Upper lobe of right lung (tissue), 1 donor: ENCODE measurements at places on chromosomes 12 and 14. TPM values are rescaled to one million over a fixed set of nuclear protein-coding genes. Genes with fewer than 3 reads are reported as not detected.

GRCh38 chr12:104219908-104220404 is 4.4 kb downstream of the TXNRD1 start:
- no peak overlapping the region for H3K4me3 ChIP-seq
- no peaks in the 10 kb centered on the region for H3K27me3 ChIP-seq
- H3K4me1 ChIP-seq, result peaks cover 32% of the 10 kb centered on the region
- H3K27ac ChIP-seq, result peak overlapping the region; percentile 69
- H3K36me3 ChIP-seq, result no peaks in the 10 kb centered on the region
- DNase-seq, result no peak

DNA sequence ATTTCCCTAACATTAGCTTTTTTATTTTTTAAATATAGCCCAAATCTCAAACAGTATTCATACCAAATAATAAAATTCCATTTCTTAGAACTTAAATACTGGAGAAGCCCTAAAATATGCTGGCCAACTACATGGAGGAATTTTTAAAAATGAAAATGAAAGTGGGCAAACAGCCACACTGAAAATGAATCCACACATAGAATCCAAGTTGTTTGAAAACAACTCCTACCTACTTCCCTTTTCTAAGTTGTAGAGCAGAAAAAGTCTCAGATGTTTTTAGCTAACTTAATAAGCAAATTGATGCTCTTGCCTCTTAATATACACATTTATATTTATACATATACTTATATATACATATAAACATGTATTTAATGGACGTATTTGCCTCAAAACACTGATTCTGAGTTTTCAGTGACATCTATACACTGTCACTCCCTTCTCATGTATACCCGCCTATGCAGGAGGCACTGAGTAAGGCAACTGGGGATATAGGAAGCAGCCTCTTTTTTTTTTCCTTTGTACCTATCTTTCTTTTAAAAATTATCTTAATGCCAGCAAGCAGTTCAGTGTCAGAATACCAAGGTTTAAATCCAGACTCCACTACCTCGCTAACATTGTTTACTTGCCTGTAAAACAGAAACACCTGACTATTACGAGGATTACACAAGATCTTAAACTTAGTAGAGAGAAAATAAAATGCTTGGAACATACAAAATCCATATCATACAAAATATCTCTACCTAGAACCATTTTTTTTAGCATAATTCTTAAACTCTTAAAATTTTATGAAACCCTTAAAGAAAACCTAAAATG is 13.3 kb downstream of the DICER1 start:
- no peaks in the 10 kb centered on the region for H3K27me3 ChIP-seq
- H3K36me3 ChIP-seq, result no peaks in the 10 kb centered on the region
- no peak for DNase-seq
- peaks cover 67% of the 10 kb centered on the region for H3K4me1 ChIP-seq
- H3K27ac ChIP-seq, result peak overlapping the region; percentile 45

- H3K4me3 ChIP-seq, result peak overlapping the region; percentile 67
- no peaks in the 10 kb centered on the region for H3K27me3 ChIP-seq
- H3K27ac ChIP-seq, result peak overlapping the region; percentile 81
- no peak for DNase-seq
- H3K4me1 ChIP-seq, result peaks cover 3% of the 10 kb centered on the region
Measured at GRCh38 chr12:81078469-81079196, 754 bp downstream of the ACSS3 start.

- no peak overlapping the region for H3K4me3 ChIP-seq
- H3K36me3 ChIP-seq, result no peaks in the 10 kb centered on the region
- DNase-seq, result no peak
Measured at GRCh38 chr14:75551021-75551420, 27.4 kb upstream of the FLVCR2 start.

The ACOT6 gene
- not detected for total RNA-seq

- no peak overlapping the region for H3K4me3 ChIP-seq
- H3K27me3 ChIP-seq, result no peaks in the 10 kb centered on the region
- no peaks in the 10 kb centered on the region for H3K36me3 ChIP-seq
- DNase-seq, result no peak
- H3K4me1 ChIP-seq, result no peaks in the 10 kb centered on the region
- H3K27ac ChIP-seq, result no peak overlapping the region
Measured at GRCh38 chr14:23381871-23382270, 5.0 kb downstream of the CMTM5 start.

GRCh38 chr14:92259613-92260357 is 63.2 kb upstream of the SLC24A4 start:
- peaks cover 5% of the 10 kb centered on the region for H3K4me1 ChIP-seq
- H3K36me3 ChIP-seq, result no peaks in the 10 kb centered on the region
- no peak overlapping the region for H3K27ac ChIP-seq
- no peak for DNase-seq
- H3K27me3 ChIP-seq, result peaks cover 23% of the 10 kb centered on the region

The BDKRB2 gene
- total RNA-seq, result 1.5 TPM

DNA sequence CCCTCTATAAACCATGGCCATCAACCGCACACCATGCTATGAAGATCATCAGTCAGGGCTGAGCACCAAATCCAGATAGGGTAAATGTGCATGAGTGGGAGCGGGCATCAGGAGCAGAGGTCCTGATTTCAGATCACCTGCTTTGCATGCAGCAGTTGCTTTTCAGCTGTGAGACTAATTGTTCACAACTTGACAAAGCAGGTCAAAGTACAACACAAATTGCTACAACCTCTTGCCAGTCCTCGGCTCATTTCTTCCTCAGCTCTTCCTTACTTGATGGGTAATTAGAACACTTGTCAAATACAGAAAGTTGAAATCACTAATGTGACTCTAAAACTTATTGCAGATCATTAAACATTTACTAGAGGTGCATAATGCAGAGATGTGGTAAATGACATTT is 171.6 kb downstream of the PPM1H start:
- no peaks in the 10 kb centered on the region for H3K27me3 ChIP-seq
- H3K4me3 ChIP-seq, result no peak overlapping the region
- no peak overlapping the region for H3K27ac ChIP-seq
- H3K36me3 ChIP-seq, result no peaks in the 10 kb centered on the region
- no peak for DNase-seq
- peaks cover 4% of the 10 kb centered on the region for H3K4me1 ChIP-seq

DNA sequence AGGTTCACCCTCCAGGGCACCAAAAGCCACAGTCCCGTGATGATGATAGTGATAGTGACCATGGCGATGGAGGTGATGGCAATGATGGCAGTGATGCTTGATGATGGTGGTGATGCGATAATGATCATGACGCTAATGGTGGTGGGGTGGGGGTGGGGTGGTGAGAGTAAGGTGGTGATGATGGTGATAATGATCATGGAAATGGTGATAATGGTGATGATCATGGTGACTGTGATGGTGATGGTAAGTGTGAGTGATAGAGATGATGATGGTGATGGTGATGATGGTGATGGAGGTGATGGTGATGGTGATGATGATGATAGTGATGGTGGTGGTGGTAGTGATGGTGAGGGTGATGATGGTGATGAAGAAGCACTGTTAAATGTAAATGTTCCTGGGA is 96.9 kb downstream of the SYNE3 start:
- no peaks in the 10 kb centered on the region for H3K4me1 ChIP-seq
- no peak for DNase-seq
- peaks cover 24% of the 10 kb centered on the region for H3K36me3 ChIP-seq
- H3K27ac ChIP-seq, result no peak overlapping the region
- H3K4me3 ChIP-seq, result no peak overlapping the region

GRCh38 chr12:7078163-7078562 is 14.1 kb downstream of the C1R start:
- peaks cover 15% of the 10 kb centered on the region for H3K36me3 ChIP-seq
- peaks cover 12% of the 10 kb centered on the region for H3K4me1 ChIP-seq
- no peak overlapping the region for H3K4me3 ChIP-seq
- DNase-seq, result no peak
- no peak overlapping the region for H3K27ac ChIP-seq

GRCh38 chr14:71713016-71713415 is 219.2 kb upstream of the RGS6 start:
- H3K27me3 ChIP-seq, result no peaks in the 10 kb centered on the region
- H3K4me1 ChIP-seq, result peaks cover 15% of the 10 kb centered on the region
- H3K36me3 ChIP-seq, result peaks cover 9% of the 10 kb centered on the region
- H3K27ac ChIP-seq, result no peak overlapping the region

The DTX1 gene
- 5.1 TPM for total RNA-seq

- no peak overlapping the region for H3K27ac ChIP-seq
- no peak overlapping the region for H3K4me3 ChIP-seq
- peaks cover 6% of the 10 kb centered on the region for H3K4me1 ChIP-seq
- no peaks in the 10 kb centered on the region for H3K27me3 ChIP-seq
- no peak for DNase-seq
- no peaks in the 10 kb centered on the region for H3K36me3 ChIP-seq
Measured at GRCh38 chr12:67446716-67447115, 177.6 kb downstream of the CAND1 start.

DNA sequence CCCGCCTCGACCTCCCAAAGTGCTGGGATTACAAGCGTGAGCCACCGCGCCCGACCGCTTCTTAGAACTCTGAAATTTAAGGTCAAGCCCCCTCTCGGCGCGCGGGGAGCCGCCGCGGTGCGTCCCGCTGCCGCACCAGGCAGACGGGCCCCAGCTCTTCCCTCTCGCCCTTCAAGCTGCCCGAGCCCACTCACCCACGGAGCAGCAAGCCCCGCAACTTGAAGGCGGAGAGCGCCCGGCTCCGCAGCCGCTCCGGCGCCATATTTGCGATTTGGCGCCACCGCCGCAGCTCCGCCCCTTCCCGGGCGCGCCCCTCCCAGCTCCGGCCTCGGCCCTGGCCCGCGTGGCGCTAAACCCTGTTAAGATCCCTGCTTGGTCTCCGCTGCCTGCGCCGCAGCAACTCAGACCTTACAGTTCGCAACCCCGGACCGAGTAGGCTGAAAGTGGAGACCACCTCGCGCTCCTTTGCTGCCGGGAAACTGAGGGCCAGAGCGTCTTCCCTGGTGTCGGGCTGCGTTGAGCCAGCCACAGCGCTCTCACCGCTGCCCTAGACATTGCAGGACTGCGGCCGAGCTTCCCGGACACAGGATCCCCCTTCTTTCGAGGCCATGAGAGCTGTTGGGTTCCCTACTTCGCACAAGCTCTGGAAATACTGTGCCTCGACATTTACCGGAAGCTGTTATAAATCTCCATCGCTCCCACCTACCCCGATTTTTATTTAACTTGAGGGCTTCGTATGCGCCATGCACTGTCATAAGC is at the start of gene POLE2:
TSS of gene POLE2 (minus strand) at position 273 of the 759 bp plus-strand sequence. CDS start at position 262, 11 bp downstream.
- peaks cover 6% of the 10 kb centered on the region for H3K4me1 ChIP-seq
- peak; percentile 90 for DNase-seq
- no peaks in the 10 kb centered on the region for H3K36me3 ChIP-seq

- peak overlapping the region; percentile 78 for H3K4me3 ChIP-seq
- H3K27me3 ChIP-seq, result no peaks in the 10 kb centered on the region
- H3K36me3 ChIP-seq, result no peaks in the 10 kb centered on the region
- DNase-seq, result peak; percentile 81
Measured at GRCh38 chr12:14774906-14775635, 28.2 kb downstream of the WBP11 start.
